ENCODE measurements at places on chromosomes 12 and 14.

- H3K27me3 ChIP-seq = no peaks in the 10 kb centered on the region
- H3K4me3 ChIP-seq = no peak overlapping the region
- no peak overlapping the region for H3K27ac ChIP-seq
- DNase-seq = no peak
- no peaks in the 10 kb centered on the region for H3K4me1 ChIP-seq
Measured at GRCh38 chr12:81206429-81206828, 128.6 kb downstream of the ACSS3 start.

DNA sequence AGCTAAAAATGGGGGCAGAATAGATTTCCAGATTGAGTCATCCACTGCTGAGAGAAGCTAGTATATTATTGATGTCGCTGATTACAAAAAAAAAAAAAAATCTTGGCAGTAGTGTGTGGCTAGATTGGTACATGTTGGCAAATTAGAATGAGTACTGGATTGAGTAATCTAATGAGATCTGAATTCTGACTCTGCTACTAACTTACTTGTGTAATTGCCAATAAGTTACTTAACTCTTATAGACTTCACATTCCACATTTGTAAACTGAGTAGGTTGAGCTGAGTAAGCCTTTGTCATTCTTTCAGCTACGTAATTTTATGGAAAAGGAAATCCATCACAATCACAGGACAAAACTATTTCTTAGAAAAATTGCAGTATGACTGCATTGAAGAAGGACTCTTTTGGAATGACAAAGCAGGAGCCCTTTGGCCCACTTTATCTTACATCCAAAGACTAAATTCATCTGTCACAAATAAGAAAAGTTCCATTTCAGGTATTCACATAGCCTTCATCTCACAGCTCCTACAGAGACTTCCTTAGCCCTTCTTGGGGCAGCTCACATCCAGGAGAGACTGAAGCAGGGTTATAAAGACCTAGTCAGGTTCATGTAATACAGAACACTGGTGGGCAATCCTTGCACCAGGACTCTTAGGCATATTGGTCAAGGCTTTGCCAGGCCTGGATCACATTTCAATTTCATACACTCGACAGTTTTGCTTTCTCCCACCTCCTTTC is 197.3 kb upstream of the CPNE8 start:
- DNase-seq = no peak
- no peaks in the 10 kb centered on the region for H3K4me1 ChIP-seq
- H3K36me3 ChIP-seq = no peaks in the 10 kb centered on the region

DNA sequence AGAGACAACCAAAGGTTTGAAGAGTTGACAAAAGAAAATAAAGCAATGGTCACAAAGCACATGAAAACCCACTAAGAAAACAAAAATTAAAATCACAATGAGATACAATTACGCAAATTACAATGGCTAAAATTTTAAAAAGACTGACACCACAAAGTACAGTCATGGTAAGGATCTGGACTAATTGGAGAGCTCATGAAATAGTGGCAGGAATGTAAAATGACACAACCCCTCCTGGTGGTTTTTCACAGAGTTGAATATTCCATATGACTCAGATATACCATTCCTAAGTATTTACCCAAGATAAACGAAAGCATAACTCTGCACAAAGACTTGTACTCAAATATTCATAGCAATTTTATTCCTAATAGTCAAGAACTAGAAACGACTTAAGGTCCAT is 65.9 kb downstream of the NOVA1 start:
- no peaks in the 10 kb centered on the region for H3K36me3 ChIP-seq
- no peak for DNase-seq
- no peak overlapping the region for H3K4me3 ChIP-seq
- no peaks in the 10 kb centered on the region for H3K4me1 ChIP-seq
- H3K27me3 ChIP-seq = peaks cover 2% of the 10 kb centered on the region

DNA sequence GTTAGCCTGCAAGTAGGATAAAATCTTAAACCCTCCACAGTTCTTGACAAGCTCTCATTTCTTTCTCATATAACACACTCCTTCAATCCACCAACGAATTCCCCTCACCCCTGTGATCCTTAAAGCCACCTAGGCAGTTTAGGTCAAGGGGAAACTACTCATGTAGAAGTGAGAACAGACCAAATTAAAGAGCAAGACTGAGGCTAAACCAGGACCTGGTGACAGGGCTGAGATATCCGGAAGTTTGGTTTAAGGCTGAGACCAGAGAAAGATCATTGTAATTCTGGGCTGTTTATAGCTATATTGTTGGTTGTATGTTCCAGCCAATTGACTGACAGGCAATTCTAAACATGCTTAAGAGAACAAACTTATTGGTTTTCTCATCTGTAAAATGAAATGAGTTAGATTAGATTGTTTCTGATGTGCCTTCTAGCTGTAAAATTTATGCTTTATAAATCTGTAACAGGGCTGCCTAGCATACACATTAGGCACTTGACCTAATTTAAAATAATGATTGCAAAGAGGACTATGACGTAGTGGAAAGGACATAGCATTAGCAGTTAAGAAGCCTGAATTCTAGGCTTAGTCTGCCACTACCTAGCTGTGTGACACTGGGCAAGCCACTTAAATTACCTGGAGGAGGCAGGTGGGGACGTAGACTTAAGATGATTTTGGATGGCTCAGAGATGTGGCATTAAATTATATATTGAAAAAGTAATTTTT is 53.9 kb upstream of the PTGR2 start:
- no peaks in the 10 kb centered on the region for H3K4me1 ChIP-seq
- no peaks in the 10 kb centered on the region for H3K27me3 ChIP-seq
- no peak overlapping the region for H3K4me3 ChIP-seq
- no peaks in the 10 kb centered on the region for H3K36me3 ChIP-seq

DNA sequence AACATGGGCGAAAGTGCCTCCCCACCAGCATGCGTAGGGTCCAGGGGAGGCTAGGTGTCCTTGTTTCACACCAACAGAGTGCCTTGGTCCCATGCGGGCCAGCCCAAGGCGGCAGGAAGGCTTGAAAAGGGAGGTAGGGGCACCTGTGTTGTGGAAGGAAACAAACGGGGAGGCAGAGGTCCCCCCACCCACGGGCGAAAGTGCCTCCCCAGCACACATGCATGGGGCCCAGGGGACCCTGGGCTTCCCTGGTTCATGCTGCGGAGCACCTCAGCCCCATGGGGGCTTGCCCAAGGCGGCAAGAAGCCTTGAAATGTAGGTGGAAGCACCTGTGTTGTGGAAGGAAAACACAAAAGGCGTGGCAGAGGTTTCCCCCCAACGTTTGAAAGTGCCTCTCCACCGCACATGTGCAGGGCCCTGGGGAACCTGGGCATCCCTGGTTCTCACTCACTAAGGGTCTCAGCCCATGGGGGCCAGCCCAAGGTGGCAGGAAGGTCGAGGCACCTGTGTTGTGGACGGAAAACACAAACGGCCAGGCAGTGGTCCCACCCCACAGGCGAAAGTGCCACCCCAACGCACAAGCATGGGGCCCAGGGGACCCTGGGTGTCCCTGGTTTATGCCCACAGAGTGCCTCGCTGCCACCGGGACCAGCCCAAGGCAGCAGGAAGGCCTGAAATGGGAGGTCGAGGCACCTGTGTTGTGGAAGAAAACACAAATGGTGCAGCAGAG is 374.7 kb downstream of the ALG10 start:
- H3K4me3 ChIP-seq = no peak overlapping the region
- no peak overlapping the region for H3K27ac ChIP-seq
- no peaks in the 10 kb centered on the region for H3K4me1 ChIP-seq
- no peaks in the 10 kb centered on the region for H3K36me3 ChIP-seq
